ENCODE measurements at places on chromosomes 5 and 9. TPM values are rescaled to one million over a fixed set of nuclear protein-coding genes. Genes with fewer than 3 reads are reported as not detected.

MLANA gene
- not detected for total RNA-seq

TERT gene
- 2.6 TPM for total RNA-seq

ENTPD2 gene
- total RNA-seq = 2.4 TPM

C1QTNF2 gene
- total RNA-seq = 0.08 TPM

TPPP gene
- 5.5 TPM for total RNA-seq

GCNT4 gene
- 0.27 TPM for total RNA-seq

MAMDC2 gene
- 0.20 TPM for total RNA-seq

TNC gene
- total RNA-seq = 0.43 TPM

PCDHA10 gene
- total RNA-seq = 0.02 TPM

PCDHA9 gene
- total RNA-seq = not detected

PTPRD gene
- total RNA-seq = 0.43 TPM

BICD2 gene
- total RNA-seq = 29.3 TPM

PCDHB7 gene
- total RNA-seq = 0.05 TPM

STPG3 gene
- not detected for total RNA-seq

PCDHGB4 gene
- total RNA-seq = 0.97 TPM

FGF10 gene
- total RNA-seq = not detected

C5 gene
- 12.4 TPM for total RNA-seq

PCDHB9 gene
- 0.26 TPM for total RNA-seq

FBP2 gene
- total RNA-seq = not detected

TNPO1 gene
- 117 TPM for total RNA-seq

ZDHHC11B gene
- total RNA-seq = 1.5 TPM

NCS1 gene
- total RNA-seq = 48.3 TPM

SPINK1 gene
- 0.43 TPM for total RNA-seq

DND1 gene
- total RNA-seq = 0.88 TPM

AJM1 gene
- 4.6 TPM for total RNA-seq

BRINP1 gene
- 0.10 TPM for total RNA-seq

Measured in A549 treated with Mapracorat at 1 μM for 4 hours (cell line).